ENCODE measurements at places on chromosomes 3 and 15.

GRCh38 chr3:60046210-60046609 is 996.4 kb upstream of the CFAP20DC start:
- no peak for DNase-seq

DNA sequence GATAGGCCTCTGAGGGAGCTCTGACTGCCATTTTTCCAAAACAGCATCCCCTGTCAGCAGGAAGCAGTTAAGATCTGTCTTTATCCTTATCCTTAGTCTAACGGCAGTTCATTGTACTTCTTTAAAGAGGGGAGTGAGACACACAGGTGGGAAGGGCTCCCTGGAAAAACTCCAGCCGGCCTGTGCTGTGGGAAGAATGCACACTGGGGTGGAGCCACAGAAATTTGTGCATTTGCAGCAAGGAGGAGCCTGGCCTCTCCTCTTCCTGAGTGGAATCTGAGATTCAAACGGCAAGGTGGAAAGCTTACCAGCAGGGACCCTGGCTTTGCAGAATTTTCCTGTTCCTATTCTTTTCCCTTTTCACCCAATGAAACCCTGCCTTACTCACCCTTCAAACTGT is 1209.4 kb downstream of the ROBO2 start:
- DNase-seq = no peak

- no peak for DNase-seq
These were observed 225.6 kb downstream of the CNTN6 start for GRCh38 chr3:1318296-1319005.

- DNase-seq = no peak
These were observed 4.8 kb upstream of the CSK start for GRCh38 chr15:74776821-74777768.

GRCh38 chr3:42224658-42225421 is 41.1 kb downstream of the CCK start:
- DNase-seq = no peak

DNA sequence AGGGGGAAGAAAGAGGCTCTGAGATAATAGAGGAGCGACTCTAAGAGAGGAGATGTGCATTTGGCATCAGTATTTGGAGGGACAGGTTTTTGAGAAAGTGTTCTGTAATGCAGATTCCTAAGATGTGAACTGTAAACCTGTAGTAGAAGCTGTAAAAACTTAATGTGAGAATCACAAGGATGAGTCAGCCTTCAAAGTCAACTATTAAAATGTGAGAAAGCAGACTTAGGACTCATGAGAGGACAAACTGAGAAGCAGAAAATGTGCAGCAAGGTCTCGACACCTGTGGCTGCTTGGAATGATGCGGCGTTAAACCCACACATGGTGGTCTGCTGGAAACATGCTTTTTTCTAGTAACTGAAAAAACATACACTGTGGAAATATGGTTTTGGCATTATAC is 36.0 kb downstream of the USP13 start:
- DNase-seq = no peak

DNA sequence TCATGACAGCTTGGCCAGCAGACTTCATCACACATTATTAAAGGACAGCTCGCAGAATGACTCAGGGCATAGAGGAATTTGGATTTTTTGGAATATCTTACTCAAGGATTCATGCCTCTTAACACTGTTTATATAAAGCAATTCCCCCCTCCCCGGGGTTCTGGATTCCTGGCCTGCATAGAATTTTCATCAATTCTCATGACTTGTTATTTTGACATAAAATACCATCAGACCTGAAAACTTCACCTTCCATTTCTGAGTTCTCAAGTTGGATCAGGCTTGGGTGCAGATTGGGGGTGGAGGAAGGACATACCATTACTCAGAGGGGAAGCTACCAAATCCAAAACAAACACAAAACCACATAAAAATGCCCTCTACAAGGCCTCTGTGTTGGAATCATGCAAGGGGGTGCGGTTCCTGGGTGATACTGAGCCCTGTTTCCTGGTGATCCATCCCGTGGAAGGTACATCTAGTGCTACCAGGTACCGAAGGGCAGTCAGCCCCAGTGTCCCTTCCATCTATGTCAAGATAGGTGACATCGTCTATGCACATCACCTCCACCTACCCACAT is 95.3 kb downstream of the DAPK2 start:
- DNase-seq = no peak

DNA sequence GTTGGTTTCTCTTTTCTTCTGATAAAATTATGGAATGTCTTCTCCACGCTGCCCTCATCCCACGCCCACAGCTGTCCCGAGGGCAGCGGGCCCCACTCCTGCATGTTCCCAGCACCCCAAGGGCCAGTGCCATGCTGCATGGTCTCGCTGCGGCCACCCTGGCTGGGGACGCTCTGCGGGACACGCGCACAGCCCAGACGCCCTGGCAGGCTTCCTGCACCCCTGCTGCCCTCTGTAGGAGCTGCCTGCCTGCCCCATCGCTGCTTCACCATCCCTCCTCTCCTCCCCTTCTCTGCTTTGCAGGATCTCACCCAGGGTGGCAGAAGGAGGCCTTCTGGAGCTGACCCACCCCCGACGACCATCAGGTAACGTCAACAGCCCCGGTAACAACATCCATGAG is 22.8 kb downstream of the SLC6A1 start:
- DNase-seq = no peak

DNA sequence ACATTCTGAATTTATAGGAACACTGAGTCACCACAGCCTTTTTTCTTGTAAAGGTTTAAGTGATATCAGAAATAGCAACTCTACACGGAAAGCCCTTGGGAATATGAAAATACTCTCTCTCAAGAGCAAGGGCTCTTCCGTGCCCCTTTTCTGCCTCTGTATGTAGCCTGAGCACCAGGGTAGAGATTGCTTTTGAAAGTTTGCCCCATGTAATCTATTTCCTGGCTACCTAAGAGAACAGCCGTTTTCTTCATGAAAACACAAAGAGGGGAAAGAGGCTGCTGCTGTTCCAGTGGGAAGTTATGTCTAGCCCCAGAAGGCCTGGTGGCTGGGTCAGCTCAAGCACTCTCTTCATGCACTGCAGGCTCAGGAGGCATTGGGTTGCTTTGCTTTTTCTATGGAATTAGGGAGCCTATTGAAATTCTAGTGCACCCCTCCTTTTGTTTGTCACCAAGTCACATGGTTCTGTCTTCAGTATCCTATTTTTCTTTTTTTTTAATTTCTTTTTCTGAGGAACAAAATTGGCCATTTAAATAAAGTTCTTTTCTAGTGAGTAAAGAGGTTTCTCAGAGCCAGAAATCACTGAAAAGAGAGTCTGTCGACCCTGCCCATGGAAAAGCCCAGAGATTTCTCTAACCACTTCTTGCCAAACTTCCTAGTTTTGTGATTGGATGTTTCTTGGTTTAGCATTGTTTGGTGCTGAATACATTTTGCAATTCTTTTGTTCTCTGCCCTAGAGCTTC is 39.5 kb downstream of the TIGIT start:
- no peak for DNase-seq

GRCh38 chr15:74044267-74045110 is 37.9 kb downstream of the GOLGA6A start:
- no peak for DNase-seq

DNA sequence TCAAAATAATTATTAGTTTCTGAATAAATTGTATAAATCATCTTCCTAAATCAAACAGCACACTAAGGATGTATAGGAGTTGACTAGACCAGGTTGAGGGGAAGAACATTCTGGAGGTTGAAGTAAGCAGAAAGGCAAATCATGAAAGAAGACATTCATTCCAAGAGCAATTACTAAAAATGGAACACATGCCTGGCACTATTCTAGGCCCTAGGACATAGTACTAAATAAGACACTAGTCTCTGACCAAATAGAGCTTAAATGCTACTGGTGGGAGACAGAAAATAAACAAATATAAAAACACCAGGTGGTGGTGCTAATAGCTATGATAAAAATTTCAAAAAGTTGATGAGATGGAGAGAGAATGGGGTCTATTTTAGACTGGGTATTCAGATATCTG is 190.1 kb downstream of the TBC1D5 start:
- DNase-seq = no peak

GRCh38 chr3:129106320-129106719 is 15.3 kb downstream of the RAB43 start:
- no peak for DNase-seq

GRCh38 chr3:165919284-165919683 is 82.1 kb upstream of the BCHE start:
- DNase-seq = no peak

- no peak for DNase-seq
These were observed 61.3 kb downstream of the NSMCE3 start for GRCh38 chr15:29208352-29208751.

GRCh38 chr3:15964605-15965442 is 167.0 kb upstream of the ANKRD28 start:
- DNase-seq = no peak

GRCh38 chr3:30629746-30630145 is 23.3 kb downstream of the TGFBR2 start:
- no peak for DNase-seq

DNA sequence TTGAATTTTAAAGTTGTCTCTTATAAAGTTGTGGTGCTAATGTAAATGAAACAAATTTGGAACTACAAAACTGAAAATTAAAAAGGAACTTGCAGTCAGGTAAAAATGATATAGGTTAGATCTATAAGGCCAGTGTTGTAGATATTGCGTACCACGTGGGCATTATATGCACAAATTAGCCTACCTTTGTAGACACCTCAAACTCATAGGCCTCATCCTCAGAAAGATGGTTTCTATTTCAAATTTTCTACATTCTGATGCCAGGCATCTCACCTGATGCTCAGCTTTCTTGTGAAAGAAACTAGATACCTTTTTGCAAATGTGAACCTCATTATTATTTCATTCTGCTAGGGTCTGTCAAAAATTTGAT is 25.6 kb downstream of the TMEM207 start:
- DNase-seq = no peak

DNA sequence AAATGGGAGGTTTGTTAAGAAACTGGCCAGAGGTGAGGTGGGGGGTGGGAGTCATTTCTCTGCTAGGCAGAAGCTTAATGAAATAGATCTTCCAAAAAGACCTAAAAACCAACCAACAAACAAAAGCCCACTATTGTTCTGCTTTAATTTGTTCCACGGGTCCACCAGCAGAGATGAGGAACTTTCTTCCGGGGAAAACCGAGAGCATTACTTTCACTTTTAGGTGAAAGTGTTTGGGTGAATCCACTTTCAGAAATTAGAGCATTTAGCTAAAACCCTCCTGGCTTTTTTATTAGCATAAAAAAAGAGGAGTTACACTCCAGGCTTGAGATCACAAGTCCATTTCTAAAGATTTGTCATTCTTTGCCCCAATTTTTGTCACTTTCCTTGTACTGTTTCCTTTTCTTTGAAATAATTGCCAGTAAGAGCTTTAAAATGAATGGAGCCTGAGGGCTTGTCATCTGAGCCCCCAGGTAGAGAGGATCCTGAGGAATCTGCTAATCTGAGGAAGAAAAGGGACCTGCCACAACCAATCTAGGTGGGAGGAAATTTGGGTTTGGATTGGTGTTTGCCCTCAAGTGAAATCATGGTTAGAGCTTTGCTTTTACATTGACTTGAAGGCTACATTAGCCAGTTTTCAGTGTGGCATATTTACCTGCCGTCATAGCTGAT is 667.6 kb downstream of the NAALADL2 start:
- no peak for DNase-seq

DNA sequence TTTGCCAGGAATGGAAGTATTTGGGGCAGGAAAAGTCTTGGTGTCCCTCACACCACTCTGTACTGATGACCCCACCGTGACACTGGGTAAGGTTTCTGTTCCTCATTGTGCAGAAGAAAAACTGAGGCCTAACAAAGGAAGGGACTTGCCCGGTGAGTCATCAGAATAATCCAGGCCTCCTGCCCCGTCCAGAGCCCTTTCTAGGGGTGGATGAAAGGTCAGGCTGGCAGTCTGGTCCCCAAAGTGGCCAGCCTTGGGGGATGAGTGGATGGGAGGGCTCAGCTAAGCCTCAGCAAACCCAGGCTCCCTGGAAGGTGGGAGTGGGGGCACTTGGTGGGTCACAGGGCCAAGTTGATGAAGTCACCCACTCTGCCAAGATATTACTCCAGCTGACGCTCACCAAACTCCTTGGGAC is 2.3 kb upstream of the DNAH1 start:
- no peak for DNase-seq

DNA sequence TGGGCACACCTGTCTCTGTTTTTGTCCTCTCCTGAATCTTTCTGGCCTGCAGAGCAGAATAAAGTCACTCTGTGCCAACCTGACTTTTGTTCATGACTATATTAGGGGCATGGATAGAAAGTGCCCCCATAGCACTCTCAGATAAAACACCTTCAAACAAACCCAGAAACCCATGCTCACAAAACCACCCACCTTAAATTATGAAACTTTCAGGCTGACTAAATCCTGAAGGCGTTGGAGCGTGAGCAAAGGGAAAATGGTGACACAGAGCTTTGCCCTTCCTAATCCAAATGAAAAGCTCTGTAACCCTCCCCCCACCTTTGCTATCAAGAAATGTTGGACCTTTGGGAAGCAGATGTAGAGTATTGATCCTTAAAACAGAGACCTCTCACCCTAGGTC is 138.9 kb downstream of the IGF1R start:
- DNase-seq = no peak

DNA sequence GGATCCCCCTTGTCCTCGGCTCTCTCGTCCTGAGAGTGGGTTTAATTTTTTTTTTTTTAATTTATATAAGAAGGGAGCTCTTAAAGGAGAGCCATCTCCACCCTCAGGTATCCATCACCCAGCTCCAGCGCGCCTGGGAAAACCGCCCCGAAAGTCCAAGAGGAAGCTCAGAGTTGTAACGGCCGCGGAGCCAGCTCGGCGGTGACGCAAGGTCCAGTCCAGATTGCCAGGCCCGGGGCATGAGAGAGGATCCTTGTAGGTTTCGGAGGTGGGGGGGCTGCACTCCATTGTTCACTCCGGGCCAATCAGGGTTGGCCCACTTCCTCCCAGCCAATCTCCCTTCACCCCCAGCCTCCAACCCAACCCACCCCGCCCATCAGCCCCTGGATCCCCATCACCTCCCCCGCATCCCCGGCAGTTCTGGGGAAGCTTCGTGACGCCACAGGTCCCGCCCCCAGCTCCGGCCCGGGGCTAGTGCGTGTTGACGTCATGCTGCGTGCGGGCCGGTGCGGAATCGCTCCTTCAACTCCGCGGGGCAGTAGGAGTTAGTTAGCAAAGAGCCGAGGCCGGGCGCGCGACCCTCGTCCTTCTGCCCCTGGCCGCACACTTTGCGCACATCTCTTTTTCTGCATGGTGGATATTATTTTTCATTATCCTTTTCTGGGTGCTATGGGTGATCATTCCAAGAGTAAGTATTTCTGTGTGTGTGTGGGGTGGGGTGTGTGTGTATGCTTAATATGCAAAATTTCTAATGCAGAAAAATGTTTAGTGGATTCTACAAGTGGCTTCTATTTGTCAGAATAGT is at the start of gene ISL2:
Gene ISL2, plus strand, starts transcription at position 520 of the 805 bp plus-strand sequence. Its CDS starts 111 bp downstream, at position 631.
- DNase-seq = no peak
